T-helper 9 cell (primary cell): ENCODE measurements at places on chromosomes 7 and 10.

- DNase-seq: no peak
Observed at GRCh38 chr10:129546106-129546505, 79.1 kb downstream of the MGMT start.

GRCh38 chr10:450463-450862, 239.0 kb downstream of the DIP2C start:
- no peak for DNase-seq

DNA sequence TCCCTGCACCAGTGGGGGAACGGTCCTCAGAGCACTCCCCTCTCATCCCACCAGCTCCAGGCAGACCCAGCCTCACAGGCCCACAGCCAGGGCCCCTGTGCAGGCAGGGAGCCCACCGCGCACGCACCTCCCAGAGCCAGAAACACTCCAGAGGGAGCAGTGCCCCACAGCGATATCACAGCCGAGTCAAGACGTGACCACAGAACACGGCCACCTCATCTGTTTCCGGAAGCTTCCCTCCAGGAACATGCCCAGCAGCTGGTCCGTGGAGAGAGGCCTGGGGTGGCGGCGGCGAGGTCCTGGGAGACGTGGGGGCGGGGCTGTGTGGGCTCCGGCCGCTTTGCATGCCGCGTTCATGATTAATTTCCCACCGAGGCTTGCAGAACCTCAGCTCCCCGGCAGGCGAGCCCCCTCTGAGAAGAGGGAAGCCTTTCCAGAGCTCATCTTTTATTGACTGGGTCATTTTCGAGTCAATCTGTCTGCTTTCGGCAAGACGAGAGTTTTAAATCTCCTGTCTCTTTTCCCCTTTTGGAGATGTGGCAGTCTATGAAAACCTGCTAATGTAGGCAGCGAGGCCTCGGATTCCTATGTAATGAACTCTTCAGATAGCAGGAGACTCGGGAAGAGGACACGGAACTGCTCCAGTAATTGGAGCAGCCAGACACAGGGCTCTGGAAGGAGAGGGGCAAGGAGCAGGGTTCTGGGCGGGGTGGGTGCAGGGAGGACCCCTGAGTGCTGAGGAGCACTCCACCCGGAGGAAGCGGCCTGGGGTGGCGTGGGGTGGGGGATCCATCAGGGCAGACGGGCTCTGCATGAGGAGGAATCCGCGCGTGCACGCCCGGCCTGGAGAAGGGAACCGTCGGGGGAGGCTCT, 242.8 kb downstream of the ELFN1 start:
- no peak for DNase-seq

DNA sequence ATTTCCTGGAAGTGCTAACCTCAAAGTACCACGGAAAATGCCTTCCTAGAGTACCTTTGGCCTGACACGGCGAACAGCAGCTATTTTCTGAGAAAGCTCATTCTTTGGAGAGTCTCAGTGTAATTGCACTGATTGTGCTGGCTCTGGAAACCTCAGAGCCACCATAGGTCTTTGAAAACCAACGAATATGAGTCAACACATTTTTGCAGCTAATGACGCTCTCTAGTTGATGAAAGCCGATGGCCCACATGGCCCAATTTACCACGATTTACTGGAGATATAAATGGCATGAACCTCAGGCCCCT, 187.1 kb downstream of the ADARB2 start:
- DNase-seq: no peak

GRCh38 chr7:106774768-106775551, 90.1 kb upstream of the PIK3CG start:
- no peak for DNase-seq

DNA sequence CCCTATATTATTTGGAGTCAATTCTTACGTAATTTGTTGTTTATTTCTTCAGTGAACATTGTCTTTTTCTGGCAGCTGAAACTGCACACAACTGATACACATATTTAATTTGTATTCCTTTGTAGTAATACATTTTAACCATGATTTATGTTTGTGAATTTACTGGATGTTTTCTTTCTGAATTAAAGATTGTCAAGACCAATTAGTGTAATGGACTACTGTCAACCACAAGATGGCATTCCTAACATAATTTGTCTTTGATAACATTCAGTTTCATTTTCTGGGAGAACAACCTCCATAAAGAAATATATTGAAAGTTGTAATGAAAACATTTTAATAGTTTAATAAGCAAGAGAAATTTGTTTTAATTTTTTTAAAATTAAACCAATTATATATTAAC, 10.1 kb downstream of the THNSL1 start:
- no peak for DNase-seq

GRCh38 chr7:155713384-155713783, 68.9 kb downstream of the RBM33 start:
- no peak for DNase-seq

DNA sequence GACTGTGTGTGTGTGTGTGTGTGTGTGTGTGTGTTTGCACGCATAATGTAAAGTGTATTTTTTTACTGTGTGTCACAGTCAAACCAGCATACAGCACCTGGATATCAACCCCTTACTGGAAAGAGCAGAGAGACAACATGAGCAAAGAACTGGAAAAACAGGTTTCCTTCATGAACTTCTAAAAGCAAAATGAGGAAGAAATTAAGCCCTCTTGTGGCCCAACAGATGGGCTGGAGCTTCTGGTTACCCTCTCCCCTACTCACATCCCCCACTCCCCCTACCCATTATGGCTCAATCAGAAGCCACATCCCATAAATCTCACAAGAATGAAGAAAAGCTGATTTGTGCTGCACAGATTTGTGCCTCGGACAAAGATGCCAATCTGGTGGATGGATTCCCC, 36.2 kb downstream of the PDE1C start:
- DNase-seq: no peak

- no peak for DNase-seq
Observed at GRCh38 chr7:151744656-151745638, 132.0 kb downstream of the PRKAG2 start.

GRCh38 chr7:92625617-92626016, 35.4 kb upstream of the FAM133B start:
- DNase-seq: no peak

DNA sequence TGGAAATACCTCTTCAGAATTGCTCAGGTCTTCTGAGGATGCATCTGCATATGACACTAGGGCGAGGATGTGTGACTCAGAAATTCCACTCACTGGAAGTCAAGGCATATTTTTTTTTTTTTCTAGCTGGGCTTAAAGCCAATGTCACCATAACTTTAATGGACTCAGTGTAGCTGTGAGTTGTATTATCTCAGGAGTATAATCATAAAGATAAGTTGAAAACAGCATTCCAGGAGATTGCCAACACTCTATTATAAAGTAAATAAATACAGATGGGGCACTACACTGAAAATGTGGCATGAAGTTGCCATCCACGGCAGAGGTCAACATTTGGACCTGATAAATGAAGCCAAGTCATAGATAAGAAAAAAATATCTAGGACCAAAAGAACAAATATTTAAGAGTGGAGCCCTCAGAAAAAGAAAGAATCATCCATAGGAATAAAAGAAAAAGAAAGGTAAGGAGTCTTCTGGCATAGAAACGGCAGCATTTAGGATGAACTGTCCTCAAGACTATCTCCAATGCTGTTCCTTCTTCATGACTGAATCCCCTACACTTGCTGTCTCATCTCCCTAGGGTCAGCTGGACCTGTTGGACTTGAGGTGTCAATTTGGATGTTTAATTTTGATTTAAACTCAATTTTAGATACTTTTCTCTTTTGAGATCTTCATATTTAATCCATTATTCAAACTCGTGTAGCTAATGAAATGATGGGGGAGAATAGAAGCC, 72.9 kb upstream of the CAV2 start:
- DNase-seq: no peak

- DNase-seq: no peak
Observed at GRCh38 chr7:122014697-122015096, 129.4 kb downstream of the AASS start.

DNA sequence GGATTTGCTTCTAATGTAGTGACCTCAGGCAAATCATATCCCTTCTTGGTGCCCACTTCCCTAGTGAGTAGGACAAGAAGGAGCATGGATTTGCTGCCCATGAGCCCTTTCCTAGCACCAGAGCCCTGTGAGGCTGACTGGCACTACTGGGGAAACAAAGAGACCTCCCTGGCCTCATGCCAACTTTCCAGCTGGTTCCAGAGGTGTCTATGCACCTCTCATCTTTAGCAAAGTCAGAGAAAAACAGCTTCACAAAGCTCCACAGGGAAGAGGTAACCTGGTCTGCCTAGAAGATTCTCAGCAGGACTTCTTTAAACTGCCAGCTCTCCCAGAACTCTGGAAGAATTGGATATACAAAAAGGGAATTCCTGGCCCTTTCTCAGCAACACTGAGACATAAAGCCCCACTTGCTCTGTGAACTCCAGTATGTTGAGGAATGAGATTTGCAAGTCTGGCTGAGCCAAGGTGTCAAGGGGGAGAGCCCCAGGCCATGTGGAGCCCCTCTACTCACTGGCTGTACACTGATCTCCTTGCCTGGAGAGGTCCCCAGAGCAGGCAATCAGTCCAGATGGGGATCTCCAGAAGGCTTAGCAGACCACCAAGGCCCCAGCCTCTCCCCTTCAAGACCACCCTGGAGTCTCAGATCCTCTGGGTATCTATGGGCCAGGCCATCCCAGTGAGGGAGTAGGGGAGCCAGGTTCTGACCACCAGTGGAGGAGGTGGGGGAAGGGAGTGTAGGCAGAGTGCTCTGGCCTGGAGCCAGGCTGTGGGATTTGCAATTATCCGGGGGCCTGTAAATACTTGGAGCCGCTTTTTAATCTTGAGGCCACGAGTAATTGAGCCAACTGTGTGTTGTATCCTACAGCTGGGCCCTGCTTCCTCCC, 24.4 kb upstream of the RBM20 start:
- DNase-seq: no peak

DNA sequence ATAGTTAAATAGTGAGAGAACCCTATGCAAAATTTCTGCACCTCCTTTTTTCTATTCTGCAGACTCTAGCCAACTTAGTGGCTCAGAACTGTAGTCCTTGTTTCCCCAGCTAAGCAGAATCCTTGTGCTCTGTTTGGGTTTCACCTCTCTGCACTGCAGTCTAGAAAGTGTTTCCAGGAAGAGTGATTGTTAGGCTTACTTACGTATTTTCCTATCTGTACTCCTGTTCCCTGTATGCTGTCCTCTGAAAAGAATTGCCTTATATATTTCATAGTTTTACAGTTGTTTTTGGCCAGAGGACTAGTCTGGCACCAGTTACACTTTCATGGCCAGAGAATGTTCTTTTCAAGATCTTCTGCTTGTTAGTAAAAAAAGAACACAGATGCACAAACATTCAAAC, 154.6 kb upstream of the POT1 start:
- no peak for DNase-seq

- no peak for DNase-seq
Observed at GRCh38 chr10:49241385-49241784, 53.2 kb upstream of the TMEM273 start.
